ENCODE measurements at places on chromosomes 6 and 20.

GRCh38 chr6:25147223-25147622 lies 132.0 kb upstream of the CARMIL1 start:
- no peak for DNase-seq

DNA sequence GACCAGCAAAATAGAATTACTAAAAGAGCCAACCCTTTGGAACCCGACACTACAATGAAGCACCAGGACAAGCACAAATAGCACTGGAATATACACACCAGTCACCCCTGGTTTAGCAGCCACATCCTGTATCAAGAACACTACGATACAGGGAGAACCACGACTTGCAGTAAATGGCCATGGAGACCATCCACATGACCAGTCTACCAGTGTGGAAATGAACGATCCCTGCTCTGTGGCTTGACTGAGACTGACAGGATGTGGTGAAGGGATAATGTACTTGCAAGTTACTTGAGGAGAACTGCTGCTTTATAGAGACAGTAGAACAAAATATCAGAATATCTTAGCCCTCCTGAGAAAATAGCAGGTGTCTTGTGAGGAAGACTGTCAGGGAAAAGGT lies 169.6 kb downstream of the COL9A1 start:
- no peak for DNase-seq

GRCh38 chr6:87900160-87900698 lies 147.4 kb upstream of the SPACA1 start:
- DNase-seq = no peak

GRCh38 chr6:56339524-56339923 lies 92.1 kb upstream of the COL21A1 start:
- DNase-seq = no peak

GRCh38 chr6:135722190-135722589 lies 129.3 kb upstream of the PDE7B start:
- no peak for DNase-seq

Data from CD4-positive, alpha-beta T cell treated with Interleukin-6 at 100 ng/mL for 8 hours (primary cell).